Stimulated activated CD4-positive, alpha-beta T cell treated with anti-CD3 and anti-CD28 coated beads, Interleukin-15, amount 100 ng/mL, for 1 hour (primary cell): ENCODE measurements at places on chromosomes 7 and 10.

GRCh38 chr7:7099584-7100014 lies 82.7 kb upstream of the C1GALT1 start:
- DNase-seq, result no peak

- no peak for DNase-seq
Observed at GRCh38 chr10:67917679-67918078, 33.2 kb downstream of the SIRT1 start.

GRCh38 chr10:86657011-86657395 lies 2.7 kb downstream of the OPN4 start:
- no peak for DNase-seq

GRCh38 chr7:52571026-52571425 lies 464.4 kb upstream of the POM121L12 start:
- no peak for DNase-seq

- no peak for DNase-seq
Observed at GRCh38 chr10:122336332-122336731, 38.2 kb upstream of the PLEKHA1 start.

DNA sequence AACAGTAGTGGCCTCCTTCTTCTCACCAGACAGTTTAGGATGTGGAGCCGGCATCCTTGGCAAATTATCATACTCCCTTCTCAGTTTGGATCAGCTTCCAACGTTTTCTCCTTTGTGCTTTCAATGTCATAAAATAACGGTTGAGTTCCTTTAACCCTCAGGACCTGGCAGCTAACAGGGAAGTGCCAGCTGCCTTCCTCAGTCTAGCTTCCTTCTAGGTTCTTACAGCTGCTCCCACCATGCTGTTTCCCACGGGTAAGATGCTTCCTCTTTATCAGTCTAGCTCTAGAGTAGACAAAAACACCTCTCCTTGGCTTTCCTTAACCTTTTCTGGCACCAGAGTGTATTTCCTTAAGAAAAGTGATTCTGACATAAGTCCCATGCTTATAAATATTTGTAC lies 33.2 kb downstream of the BLVRA start:
- DNase-seq, result no peak

DNA sequence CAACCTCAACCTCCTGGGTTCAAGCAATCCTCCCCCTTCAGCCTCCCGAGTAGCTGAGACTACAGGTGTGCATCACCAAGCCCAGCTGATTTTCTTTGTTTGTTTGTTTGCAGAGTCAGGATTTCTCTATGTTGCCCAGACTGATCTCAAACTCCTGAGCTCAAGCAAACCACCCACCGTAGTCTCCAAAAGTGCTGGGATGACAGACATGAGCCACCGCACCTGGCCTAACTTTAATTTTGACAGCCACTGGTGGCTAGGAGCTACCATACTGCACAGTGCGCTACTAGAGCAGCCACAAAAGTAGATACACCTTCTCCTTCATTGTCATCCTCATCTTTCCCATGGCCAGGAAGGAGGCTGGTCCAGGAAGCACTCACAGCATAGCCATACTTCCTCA lies 31.2 kb upstream of the GATA3 start:
- DNase-seq, result no peak

DNA sequence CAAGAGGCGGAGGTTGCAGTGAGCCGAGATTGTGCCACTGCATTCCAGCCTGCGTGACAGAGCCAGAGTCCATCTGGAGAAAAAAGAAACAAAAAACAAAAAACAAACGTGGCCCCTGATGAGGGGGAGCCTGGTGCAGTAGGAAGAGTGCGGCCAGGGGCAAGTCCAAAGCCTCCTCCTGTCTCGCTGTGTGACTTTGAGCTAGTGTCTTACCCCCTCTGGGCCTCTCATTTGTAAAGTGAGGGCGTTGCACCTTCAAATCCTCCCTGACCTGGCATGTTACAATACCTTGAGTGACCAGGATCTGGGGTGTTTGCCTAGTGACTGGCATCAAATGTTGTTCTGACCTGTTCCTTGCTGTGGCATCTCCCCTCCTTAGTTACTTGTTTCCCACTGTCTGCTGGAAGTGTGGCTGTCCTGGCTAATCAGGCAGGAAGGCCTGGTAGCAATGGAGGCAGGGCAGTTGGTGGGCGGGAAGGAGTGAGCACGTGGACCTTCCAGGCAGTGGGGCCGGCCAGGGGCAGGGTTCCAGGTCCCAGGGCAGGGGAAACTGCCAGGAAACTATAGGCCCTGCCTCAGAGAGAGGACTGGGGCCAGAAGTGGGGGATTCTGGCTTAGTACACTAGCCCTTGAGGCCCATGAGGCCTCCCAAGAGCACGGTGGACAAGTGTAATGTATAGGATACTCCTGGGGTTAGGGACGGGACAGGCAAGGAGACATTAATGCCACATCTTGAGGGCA lies 24.5 kb upstream of the GOLGA7B start:
- no peak for DNase-seq

DNA sequence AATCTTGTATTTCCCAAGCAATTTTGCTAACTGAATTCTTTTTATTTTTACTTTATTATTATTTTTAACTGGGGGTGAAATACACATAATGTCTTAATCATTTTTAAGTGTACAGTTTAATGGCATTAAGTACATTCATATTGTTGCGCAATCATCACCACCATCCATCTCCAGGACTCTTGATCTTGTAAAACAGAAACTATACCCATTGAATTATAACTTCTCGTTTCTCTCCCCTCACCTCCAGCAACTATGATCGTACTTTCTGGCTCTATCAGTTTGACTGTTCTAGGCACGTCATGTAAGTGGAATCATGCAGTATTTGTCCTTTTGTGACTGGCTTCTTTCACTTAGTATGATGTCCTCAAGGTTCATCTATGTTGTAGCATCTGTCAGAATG lies 108.8 kb downstream of the ARL5B start:
- DNase-seq, result no peak

GRCh38 chr10:59901470-59901869 lies 4.9 kb downstream of the CCDC6 start:
- DNase-seq, result no peak

GRCh38 chr10:48613016-48613415 lies 8.1 kb upstream of the ARHGAP22 start:
- no peak for DNase-seq

DNA sequence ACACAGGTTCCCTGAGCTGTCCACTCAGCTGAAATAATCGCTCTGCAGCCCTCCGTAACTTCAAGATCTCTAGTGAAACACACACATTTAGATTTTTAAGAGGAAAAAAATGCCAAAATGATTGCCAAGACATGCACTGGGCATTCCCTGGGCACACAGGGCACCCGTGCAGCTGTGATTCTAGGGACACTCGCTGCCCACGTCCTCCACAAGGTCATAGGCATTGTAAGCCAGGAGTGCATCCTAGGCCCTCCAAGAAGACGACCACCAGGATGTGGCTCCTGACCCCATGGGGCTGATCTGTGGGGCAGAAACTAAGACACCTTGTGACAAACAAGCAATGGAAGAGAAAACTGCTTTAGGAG lies 563.3 kb downstream of the PTPRN2 start:
- DNase-seq, result no peak

- no peak for DNase-seq
Observed at GRCh38 chr7:127789031-127789430, 137.0 kb downstream of the SND1 start.

- DNase-seq, result no peak
Observed at GRCh38 chr10:92240289-92241157, 50.4 kb downstream of the CPEB3 start.

DNA sequence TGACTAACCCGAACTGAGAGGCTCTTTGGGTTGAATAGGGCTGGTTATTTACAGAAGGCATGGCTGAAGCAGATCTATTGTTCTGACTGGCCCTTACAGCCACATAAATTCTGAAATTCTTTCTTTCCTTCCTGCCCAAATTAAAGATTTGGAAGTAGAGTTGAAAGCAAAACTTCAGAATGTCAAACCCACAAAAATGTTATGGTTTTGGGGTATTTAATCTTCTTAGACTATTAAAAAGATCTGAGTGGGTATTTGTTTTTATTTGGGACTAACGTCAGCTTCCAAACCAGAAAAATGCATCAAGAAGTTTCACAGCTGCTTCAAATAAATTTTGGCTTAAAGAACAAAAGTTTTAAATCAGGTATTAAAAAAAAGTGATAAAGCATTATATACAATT lies 124.5 kb downstream of the AHR start:
- no peak for DNase-seq

- DNase-seq, result no peak
Observed at GRCh38 chr7:121329191-121330052, 622 bp downstream of the WNT16 start.

- DNase-seq, result no peak
Observed at GRCh38 chr10:74917481-74918077, 91.2 kb downstream of the KAT6B start.

DNA sequence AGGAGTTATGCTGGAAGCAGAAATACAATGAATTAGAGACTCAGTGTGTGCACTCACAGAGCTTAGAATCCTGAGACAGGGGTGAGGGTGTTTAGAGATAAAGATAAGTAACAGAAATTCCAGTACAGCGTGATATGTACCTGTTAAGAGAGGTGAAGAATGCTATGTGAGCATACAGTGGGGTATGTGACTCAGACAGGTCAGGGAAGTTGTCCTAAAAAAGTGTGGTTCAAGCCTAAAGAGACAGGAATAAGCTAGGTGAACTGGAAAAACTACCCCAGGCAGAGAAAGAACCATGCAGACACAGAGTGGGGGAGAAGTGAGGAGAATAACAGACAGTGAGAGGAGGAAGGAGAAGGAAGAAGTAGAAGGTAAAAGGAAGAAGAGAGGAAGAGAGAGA lies 8.6 kb downstream of the SMIM30 start:
- no peak for DNase-seq

DNA sequence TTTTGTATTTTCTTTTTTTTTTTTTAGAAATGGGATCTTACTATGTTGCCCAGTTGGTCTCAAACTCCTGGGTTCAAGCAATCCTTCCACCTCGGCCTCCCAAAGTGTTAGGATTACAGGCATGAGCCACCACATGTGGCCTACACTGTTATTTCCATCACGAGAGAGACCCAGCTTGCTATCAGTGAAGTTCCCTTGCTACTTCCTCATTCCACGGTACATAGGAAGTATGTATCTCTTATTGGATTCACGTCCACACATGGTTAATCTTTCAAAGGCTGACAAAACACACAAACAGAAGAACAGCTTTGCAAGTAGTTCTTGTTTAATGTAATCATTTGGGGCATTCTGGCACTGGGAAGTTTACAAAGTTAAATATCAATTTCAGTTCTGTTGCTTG lies 50.9 kb downstream of the DCLRE1A start:
- no peak for DNase-seq

- DNase-seq, result no peak
Observed at GRCh38 chr10:126256864-126257263, 131.4 kb downstream of the ADAM12 start.

GRCh38 chr7:24965831-24966708 lies 13.9 kb downstream of the OSBPL3 start:
- no peak for DNase-seq

- no peak for DNase-seq
Observed at GRCh38 chr10:36547965-36548364, 577.4 kb upstream of the ANKRD30A start.

DNA sequence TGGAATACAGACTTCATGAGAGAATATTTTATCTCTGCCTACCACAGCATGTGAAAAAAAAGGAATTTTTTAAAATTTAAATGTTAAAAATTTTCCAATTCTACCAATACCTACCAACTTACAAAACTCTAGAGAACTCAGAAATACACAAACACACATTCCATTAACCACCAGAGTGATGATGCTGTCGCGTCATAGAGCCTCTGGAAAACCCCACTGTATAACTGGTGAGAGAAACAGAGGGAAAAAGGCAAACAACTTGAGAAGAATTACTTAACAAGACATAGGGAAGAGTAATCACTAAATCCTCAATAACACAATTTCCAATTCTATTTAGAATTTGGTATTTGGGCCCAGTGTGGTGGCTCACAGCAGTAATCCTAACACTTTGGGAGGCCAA lies 6.2 kb upstream of the SPOCK2 start:
- no peak for DNase-seq

GRCh38 chr10:10164848-10165247 lies 852.8 kb upstream of the CELF2 start:
- no peak for DNase-seq

DNA sequence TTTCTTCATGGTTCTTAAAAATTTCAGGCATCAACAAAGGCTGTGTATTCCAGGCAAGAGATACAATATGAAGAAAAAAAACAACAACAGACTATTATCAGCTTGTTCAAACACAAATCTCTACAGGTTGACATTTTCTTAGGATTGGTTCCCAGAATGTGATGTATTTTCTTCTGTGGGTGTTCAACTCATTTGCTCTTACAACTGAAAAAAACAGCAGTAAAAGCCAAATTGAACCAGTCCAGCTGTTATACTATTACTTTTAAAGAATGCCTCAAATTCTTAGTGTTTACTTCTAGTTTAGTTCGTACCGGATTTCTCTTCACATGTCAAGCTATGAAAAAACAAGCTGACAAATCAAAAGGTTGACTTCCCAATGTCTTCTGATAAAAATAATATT lies 60.7 kb downstream of the CNTNAP2 start:
- no peak for DNase-seq

DNA sequence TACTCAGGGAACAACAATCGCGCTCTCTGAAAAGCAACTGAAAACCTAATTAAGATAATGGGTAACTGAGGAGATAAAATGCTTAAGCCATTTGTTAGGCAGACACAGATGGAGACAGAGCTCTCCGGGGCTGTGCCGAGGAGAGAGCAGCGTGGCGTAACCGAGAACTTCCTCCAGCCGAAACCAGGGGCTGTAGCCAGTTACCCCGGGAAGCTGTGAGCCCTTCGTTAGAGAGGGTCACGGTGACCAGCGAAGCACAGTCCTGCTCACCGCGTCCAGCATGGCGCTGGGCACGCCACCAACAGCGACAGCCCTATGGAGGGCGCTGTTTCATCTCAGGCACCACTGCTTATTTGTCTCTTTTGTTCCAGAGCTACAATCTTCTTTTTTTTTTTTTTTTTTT lies 16.1 kb downstream of the PAPOLB start:
- no peak for DNase-seq

GRCh38 chr10:122558452-122558851 lies 2.1 kb upstream of the DMBT1 start:
- no peak for DNase-seq

GRCh38 chr10:119608316-119609155 lies 11.8 kb upstream of the TIAL1 start:
- DNase-seq, result no peak

- DNase-seq, result no peak
Observed at GRCh38 chr7:77242554-77242953, 42.9 kb upstream of the FGL2 start.

DNA sequence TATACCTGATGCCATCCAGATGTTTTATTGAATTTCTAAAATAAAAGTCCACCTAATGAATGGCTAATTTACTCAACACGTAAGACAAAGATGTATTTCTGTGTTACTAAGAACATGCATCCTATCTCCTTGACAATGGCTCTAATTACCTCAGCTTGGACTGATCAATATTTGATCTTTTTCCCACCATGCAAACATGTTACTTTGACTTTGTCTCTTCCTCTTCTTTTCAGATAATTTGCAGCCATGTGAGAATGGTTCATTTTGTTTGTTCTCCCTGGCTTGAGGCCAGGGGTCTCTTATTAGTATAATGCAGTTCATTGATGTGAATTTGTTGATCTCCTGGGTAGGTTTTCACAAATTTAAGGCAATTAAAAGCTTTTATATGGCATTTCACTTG lies 302.1 kb downstream of the ADK start:
- DNase-seq, result no peak
